Sigmoid colon (tissue), 7 donors: ENCODE measurements at places on chromosomes 4 and X. TPM values are rescaled to one million over a fixed set of nuclear protein-coding genes. Genes with fewer than 3 reads are reported as not detected.

PDLIM3 gene
- total RNA-seq: 870 TPM

FAM9B gene
- not detected for total RNA-seq

CLNK gene
- total RNA-seq: not detected

FRG2 gene
- not detected for total RNA-seq

EIF1AX gene
- 38.8 TPM for total RNA-seq
